ENCODE measurements at places on chromosomes 3 and 15. TPM values are rescaled to one million over a fixed set of nuclear protein-coding genes. Genes with fewer than 3 reads are reported as not detected.

Gene CA12
- 4.9 TPM for polyA plus RNA-seq

GRCh38 chr15:83871808-83872559 is 218.1 kb downstream of the ADAMTSL3 start:
- H3K36me3 ChIP-seq: no peaks in the 10 kb centered on the region
- H3K27ac ChIP-seq: no peak overlapping the region
- no peak for DNase-seq
- no peaks in the 10 kb centered on the region for H3K27me3 ChIP-seq
- no peak overlapping the region for H3K4me3 ChIP-seq

DNA sequence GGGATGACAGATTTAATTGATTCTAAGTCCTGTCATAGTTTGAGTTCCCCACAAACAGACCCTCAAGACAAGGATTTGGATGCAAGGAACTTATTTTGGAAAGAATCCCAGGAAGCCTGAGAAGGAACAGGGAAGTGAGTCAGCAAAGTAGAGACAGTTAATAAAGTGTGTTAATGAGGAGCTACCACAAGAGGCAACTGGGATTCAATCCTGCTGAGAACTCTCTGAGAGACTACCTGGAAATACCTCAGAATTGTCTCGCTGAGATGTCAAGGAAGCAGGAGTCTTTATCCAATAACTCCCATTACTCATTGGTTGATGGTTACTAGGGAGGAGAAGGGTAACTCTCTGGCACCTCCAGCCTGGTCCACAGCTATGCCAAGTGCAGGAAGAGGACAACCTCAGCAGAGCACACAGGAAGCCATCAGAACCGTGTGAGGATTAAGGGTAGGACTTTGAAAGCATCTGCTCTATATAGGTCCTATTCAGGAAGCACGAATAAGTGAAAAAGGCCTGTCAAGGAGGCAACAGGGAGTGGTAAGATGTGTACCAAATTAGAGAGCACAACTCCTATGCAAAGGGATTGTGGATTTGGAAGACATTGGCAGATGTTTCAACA is 311.1 kb upstream of the KCNH8 start:
- H3K4me3 ChIP-seq: no peak overlapping the region
- H3K27me3 ChIP-seq: no peaks in the 10 kb centered on the region
- no peak for DNase-seq
- no peak overlapping the region for H3K27ac ChIP-seq
- no peaks in the 10 kb centered on the region for H3K36me3 ChIP-seq

Gene MTHFS
- polyA plus RNA-seq: 27.3 TPM

Gene C2CD4A
- not detected for polyA plus RNA-seq

GRCh38 chr15:50549326-50549725 is 2.9 kb upstream of the USP50 start:
- H3K4me1 ChIP-seq: no peaks in the 10 kb centered on the region
- no peaks in the 10 kb centered on the region for H3K36me3 ChIP-seq
- H3K27me3 ChIP-seq: no peaks in the 10 kb centered on the region
- no peak for DNase-seq
- no peak overlapping the region for H3K27ac ChIP-seq
- H3K4me3 ChIP-seq: no peak overlapping the region

Gene CYP19A1
- polyA plus RNA-seq: not detected

Gene TPRG1
- polyA plus RNA-seq: 0.11 TPM

- H3K4me1 ChIP-seq: peaks cover 4% of the 10 kb centered on the region
- H3K4me3 ChIP-seq: no peak overlapping the region
- no peaks in the 10 kb centered on the region for H3K36me3 ChIP-seq
These were observed 35.1 kb upstream of the CCDC80 start for GRCh38 chr3:112675943-112676535.

Data from H1 (cell line).